ENCODE measurements at places on chromosomes 1 and 21. TPM values are rescaled to one million over a fixed set of nuclear protein-coding genes. Genes with fewer than 3 reads are reported as not detected.

The CTSE gene
- total RNA-seq, result under 0.01 TPM

The IL22RA1 gene
- not detected for total RNA-seq

The RNU11 gene
- not detected for total RNA-seq

The CFAP126 gene
- total RNA-seq, result not detected

The RTCA gene
- total RNA-seq, result 32.0 TPM

The RCAN1 gene
- total RNA-seq, result 22.7 TPM

The INSRR gene
- not detected for total RNA-seq

The RGS8 gene
- not detected for total RNA-seq

The TPTE gene
- not detected for total RNA-seq

The LCK gene
- total RNA-seq, result not detected

The SLC30A10 gene
- not detected for total RNA-seq

The TNFRSF18 gene
- not detected for total RNA-seq

The KCNQ4 gene
- not detected for total RNA-seq

The MTMR11 gene
- 7.5 TPM for total RNA-seq
